Amniotic stem cell (primary cell): ENCODE measurements at places on chromosomes 3 and 15.
A peak's percentile ranks its signal among the peaks of the same experiment; 100 is the strongest.

DNA sequence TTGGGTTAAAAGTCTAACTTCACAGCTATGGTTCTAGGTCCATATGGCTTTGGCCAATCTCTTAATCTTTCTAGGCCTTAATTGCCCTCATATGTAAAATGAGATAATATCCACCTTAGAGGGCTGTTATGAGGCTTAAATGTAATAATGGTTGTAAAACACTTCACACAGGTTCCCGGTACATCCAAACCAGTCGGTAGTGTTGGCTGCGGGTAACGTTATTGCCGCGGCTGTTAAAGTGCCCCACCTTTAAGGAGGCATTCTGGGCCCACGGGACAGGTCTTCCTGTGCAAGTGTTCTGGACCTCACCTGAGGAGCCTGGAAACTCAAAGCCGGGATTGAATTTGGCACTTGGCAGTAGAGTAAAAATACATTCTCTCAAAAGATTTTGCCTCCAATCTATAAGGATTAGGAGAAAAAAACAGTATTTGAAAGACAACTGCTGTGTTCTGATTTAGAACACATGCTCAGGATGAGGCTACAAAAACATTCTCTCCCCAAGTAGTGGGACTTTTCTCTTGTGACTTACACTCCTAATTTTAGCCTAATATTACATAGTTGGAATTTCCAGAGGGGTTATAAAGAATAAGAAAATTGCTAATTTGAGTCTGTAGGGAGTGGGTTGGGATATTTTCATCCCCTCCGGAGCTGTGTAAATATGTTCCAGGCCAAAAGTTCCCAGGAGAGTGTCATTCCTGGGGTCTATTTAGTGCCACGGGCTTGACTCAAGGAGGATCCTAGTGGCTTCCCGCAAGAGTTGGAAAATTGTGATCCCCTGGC is 44.9 kb upstream of the TSEN2 start:
- DNase-seq = no peak

GRCh38 chr3:25679166-25679565 is 14.5 kb upstream of the TOP2B start:
- DNase-seq = no peak

GRCh38 chr15:62392376-62392775 is 227.3 kb upstream of the C2CD4B start:
- DNase-seq = no peak

DNA sequence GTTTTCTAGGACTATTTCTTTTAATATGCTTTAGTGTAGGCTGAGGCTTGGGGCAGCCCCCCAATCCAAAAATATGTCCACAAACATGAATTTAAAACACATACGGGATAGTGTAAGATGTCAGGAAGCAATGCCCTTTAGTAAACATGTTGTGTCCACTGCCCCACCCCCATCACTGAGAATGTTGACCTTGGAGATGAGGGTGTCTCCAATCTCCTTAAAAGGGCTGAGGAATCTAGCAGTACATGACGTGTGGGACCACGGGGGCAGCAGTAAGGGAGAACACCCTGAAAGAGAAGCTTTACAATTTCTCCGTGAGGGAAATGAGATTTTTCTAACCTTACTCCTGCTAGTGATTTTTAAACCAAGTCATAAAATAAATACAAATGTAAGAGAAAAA is 84.7 kb downstream of the SQOR start:
- no peak for DNase-seq

DNA sequence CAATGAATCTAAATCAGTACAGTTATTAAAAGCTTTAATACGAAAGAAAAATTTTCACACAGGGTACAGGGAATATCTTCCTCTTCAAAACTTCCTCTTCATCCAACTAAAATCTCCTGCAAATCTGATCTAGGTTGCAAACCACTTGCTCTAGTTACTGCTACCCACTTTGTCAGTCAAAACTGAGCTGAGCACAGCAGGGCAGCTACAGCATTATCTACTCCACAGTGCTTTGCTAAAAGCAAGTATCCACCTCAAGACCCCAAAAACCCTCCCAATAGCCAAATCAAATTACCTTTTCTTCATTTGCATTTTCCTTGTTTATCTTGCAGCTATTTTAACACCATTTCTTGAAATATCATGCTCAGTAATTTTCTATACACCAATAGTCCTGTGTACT is 14.7 kb downstream of the ZNF280D start:
- DNase-seq = no peak

DNA sequence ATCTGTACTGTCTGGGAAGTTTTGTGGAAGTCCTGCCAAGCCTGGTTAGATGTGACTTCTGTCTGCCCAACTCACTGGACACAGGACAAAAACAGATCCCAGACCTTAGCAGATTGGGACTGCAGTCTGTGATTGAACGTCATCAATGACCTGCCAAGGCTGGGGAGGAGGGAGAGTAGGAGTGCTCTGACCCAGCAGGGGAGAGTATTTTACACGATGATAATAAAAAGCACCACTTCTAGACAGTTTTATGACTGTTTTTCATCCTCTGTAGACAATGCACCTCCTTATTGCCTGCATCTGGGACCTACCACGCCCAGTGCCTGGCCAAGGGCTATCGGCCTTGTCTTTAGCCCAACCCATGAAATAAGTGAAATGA is 102.3 kb upstream of the NR2E3 start:
- no peak for DNase-seq

DNA sequence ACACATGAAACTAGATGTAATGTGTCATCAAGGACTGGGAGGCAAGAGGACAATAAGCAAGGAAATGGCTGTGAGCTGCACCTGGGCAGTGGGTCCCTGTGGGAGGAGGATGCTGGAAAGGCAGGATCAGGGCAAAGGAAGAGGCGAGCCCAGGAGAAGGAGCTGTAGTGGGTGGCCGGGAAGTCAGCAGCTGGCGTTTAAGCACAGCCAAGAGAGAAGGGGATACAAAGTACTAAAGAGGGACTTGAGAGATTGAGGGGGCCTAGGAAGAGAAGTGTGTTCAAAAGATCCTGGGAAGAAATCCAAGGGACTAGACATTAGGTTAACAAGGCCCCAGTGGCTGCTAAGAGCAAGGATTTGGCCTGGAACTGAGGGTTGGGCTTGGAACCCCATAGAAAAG is 188.5 kb upstream of the SLC24A5 start:
- DNase-seq = no peak

DNA sequence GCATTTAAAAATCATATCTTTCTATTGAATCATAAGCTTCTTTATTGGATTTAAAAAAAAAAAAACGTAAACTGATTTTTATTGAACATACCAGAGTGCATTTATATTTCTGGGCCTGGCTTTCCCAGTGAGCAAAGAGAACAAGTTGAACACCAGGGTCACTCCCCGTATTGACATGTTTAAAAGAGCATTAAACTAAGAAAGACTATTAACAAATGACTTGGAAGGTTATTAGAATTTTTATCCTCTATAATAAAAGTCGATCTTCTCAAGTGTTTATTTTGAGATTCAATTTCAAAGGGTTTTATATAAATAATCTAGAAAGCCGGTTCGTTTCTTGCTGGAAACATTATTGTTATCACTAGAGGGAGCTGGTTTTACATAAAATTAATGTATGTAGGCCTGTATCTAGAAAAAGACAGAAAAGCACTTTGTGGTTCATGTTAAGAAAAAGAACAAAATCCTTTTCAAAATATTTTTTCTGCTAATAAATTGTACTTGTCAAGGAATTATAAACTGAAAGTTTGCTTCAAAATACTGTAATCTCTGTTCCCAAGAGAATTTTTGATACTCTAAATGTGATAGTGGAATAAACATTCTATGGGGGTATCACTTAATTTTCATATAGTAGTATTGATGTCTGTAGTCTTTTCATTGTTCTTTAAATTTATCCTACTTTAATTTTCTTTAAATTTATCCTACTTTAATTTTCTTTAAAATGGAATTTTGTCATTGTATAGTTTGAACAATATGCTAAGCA is 321.8 kb upstream of the MME start:
- DNase-seq = peak; percentile 60

- no peak for DNase-seq
Observed at GRCh38 chr3:193850084-193850619, 257.1 kb downstream of the OPA1 start.
